ENCODE measurements at places on chromosomes 4 and X.

- no peak for DNase-seq
Observed at GRCh38 chr4:120319046-120319767, 252.6 kb upstream of the MAD2L1 start.

DNA sequence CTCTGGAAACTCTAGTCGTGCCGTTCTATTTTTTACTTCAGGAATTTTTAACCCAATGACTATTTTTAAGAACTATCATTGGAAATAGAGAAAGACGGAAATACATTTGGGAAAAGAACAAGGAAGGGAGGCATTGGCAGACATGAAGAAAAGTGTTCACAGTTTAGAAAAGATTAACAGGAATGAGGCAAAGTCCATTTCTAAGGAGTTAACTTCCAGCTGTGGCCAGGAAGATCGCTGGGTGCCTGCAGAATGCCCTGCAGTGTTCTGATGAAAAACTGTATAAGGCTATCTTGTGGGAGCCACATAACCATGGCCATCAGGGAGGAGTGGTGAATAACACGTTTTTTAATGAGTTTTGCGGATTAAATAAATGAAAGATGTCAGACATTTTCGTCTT is 150.6 kb upstream of the VCX3A start:
- DNase-seq = no peak

DNA sequence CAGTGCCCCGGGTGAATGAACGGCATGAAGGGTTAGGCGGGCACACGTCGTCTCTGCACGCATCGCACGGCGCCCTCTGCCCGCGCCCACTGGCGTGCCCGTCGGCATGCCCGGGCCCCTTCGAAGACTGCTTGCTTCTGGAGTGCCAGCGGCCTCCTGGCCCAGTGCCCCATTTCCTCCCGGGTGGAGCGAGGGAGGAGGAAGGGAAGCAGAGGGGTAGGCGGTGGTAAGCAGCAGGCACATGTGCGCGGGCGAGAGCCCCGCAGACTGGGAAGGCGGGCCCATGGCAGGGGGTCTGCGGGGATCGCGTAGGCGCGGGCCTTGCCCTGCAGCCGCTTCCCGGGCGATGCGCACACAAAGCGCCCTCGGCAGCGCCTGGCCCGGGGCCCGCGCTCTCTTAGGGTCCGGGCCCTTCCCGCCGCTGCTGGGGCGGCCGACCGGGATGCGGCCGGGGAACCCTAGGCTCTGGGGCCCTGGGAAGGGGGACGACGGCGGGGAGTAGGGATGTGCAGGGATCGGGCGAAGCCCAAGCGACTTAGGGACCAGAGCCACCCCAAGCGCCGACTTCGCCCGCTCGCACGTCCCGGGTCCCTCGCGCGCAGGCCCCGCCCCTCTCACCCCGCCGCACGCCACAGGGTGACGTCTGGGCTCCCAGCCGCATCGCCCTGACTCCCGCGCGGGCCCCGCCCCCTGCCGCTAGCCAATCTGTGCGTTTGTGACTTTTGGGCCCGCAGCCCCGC is 866 bp upstream of the EMD start:
- DNase-seq = no peak

- DNase-seq = peak; percentile 6
Observed at GRCh38 chrX:129726307-129727111, 12.3 kb upstream of the XPNPEP2 start.

- peak; percentile 29 for DNase-seq
Observed at GRCh38 chrX:42778096-42778495, at the start of gene PPP1R2C. Gene PPP1R2C (minus strand): TSS chrX:42778163. CDS start chrX:42778079, 84 bp downstream.

DNA sequence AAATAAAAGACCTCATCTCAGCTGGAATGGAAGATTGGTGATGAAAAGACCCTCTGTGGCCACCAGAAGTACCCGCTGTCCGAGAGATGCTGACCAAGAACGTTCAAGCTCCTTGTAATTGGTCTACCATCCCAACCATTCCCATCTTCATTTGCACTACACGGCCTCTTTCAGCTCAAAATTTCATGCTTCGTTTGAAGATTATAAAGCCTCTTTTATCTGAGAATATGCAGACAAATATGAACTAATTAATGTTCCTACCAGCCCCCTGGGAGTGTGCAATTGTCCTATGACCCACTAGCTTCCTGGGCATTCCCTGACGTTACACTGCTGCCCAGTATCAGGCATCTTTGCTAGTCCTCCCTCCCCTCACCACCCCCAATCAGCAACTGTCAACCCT is 583.7 kb downstream of the MID1IP1 start:
- DNase-seq = no peak

GRCh38 chrX:53188763-53189162 is 36.2 kb downstream of the KDM5C start:
- DNase-seq = no peak

GRCh38 chr4:38672397-38673129 is 8.6 kb downstream of the KLF3 start:
- no peak for DNase-seq

DNA sequence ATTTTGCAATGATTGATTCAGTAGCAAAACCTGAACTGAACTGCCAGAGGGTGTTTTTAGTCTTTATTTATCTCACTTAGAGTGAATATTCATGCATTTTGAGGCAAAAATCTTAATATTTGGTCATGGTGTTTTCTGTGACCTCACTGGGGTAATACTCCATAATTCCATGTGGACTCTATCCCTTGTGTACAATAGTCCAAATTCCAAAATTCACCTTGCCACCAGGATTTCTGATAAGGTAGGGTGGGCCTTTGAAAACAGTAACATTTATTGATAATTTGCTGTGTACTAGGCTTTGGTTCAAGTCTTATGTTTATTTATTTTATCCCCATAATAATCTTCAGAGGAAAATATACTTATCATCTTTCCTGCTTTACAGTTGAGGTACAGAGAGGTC is 68.4 kb upstream of the PDE5A start:
- DNase-seq = no peak

GRCh38 chrX:40166582-40166981 is 68.8 kb upstream of the BCOR start:
- DNase-seq = no peak

DNA sequence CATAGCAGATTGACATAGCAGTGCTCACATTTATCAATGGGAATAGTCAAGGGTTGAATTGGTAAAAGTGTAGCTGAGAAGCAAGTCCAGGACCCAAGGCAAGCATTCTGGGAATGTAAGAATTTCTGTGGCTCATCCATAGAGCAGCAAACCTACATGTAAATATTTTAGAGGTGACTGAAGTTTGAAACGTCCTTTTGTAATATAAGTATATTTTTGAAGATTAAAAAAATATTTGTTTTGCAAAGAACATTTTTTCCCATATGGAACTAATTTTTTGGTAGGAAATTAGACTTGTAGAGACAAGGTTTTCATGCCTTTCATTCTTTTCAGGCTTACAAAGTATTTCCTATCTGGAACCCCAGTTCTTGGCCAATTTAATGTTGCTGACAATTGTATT is 104.0 kb downstream of the TEX13A start:
- DNase-seq = no peak

DNA sequence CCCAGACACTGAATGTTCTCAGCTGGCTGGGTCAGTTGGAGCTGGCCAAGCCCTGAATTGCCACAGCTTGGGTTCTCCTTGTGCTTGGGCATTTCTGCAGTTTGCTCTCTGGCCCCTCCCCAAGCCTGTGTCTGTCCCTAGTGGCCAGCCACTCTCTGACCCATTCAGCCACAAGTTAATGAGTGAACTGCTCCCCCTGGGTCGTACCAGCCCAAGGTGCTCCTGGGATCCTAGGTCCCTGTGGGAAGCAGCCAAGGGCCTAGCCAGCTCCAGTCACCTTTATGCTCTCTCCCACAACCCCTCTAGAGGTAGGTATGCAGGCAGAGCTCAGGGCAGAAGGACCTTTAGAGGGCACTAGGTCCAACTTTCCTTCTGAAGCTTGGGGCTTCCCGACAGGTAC is 51.5 kb downstream of the STARD8 start:
- DNase-seq = no peak

DNA sequence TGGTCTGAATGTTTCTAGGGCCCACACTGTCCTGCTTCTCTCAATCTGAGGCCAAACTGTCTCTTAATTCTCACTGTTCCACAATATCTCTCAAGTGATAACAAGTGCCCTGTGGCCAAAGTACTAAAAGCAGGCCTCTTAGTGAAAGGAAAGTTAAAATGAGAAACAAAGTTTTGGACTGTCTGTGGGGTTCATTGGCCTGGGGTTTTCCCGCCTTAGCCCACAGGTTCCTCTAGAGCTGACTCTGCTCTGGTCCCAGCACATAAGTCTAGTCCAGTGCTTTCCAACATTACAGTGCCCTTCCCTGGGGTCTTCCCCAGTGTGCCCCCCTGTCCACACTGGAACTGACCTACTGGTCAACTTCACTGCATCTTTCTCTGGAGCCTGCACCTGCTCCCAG is 6.3 kb downstream of the MAGEB1 start:
- DNase-seq = no peak

DNA sequence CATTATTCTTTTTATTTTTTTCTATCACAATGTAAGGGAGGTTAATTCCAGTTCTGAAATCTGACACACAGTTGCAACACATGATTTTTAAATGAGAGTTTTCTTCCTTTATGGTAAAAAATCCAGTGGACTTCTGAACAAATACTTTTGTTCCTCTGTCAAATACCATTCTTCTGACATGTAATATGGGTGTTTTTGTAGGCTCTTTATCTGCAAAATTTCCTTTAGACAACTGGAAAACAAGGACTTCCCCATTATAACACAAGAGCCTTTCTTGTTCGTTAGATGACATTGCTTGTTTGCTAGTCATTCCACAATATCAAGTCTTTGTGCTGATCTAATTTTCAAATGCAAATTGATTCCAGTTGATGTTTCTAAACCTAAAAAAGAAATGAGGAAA is 7.7 kb downstream of the FANCB start:
- no peak for DNase-seq

GRCh38 chr4:71980976-71981375 is 50.8 kb upstream of the NPFFR2 start:
- no peak for DNase-seq

DNA sequence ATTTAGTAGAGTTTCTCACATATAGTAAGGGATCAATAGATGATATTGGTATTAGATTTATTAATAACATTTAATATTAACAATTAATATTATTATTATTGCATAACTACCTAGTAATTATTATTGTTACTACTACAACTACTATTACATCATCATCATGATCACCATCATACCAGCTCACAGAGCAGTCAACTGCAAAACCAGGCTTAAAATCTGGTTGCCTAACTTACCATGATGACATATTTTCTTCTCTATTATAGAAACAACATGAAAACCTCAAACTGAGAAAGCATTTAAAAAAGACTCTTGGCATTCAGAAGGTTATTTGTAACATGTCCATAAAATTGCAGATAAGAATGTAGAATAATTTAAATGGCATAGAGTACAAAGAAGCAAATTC is 247.0 kb upstream of the TTC29 start:
- no peak for DNase-seq

- DNase-seq = no peak
Observed at GRCh38 chrX:134794692-134795091, 136.4 kb upstream of the PLAC1 start.

- no peak for DNase-seq
Observed at GRCh38 chr4:15506464-15506863, 36.8 kb downstream of the CC2D2A start.

GRCh38 chrX:53047228-53047627 is 1.4 kb upstream of the GPR173 start:
- no peak for DNase-seq

GRCh38 chr4:117777721-117778120 is 256.6 kb upstream of the NDST3 start:
- no peak for DNase-seq

DNA sequence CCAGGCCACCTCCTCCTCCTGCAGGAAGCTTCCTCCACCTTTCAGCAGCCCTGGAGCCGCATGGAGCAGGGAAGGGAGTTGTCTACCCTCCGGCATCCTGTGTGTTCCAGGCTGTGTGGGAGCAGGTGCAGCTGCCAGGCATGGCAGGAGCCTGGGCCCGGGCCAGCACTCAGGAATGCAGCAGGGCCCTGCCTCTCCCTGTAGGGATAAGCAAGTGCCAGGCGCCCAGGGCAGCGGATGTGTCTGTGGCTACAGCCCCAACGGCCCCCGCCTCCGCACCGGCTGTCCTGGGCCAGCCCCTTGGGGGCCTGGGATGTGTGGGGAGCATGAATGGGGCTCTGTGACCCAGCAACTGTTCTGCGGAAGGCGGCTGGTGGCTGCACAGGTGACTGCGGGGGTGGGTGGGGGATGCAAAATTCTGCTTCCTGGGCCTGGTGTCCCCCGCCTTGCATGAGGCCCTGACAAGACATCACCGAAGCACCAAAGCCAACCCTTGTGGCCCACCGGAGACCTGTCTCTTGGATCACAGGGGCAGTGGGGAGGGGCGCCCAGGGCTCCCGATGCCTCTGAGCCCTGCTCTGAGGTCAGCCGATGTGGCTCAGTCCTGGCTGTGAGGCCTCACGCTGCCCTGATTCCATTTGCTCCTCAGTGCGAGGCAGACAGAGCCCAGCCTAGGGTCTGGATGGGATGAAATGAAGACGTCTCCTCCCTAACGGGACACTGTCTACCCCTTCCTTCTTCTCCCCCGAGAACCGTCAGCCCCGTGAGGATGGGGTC is 1.4 kb upstream of the DOK7 start:
- DNase-seq = no peak

GRCh38 chrX:125205133-125205917 is 114.3 kb upstream of the TEX13C start:
- no peak for DNase-seq

DNA sequence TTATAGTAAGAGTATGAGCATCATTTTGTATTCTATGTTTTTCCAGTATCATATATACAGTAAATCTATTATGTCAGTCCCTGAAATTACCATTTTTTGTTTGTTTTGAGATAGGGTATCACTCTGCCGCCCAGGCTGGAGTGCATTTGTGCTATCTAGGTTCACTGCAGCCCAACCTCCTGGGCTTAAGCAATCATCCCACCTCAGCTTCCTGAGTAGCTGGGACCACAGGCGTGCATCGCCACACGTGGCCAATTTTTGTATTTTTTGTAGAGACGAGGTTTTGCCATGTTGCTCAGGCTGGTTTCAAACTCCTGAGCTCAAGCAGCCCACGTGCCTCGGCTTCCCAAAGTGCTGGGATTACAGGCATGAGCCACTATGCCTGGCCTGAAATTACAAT is 85.6 kb downstream of the ZNF330 start:
- DNase-seq = no peak

GRCh38 chr4:83281307-83281706 is 3.3 kb downstream of the COQ2 start:
- no peak for DNase-seq

GRCh38 chr4:20687864-20688263 is 12.4 kb upstream of the PACRGL start:
- no peak for DNase-seq

- DNase-seq = no peak
Observed at GRCh38 chrX:8190341-8190830, 19.3 kb upstream of the VCX2 start.

DNA sequence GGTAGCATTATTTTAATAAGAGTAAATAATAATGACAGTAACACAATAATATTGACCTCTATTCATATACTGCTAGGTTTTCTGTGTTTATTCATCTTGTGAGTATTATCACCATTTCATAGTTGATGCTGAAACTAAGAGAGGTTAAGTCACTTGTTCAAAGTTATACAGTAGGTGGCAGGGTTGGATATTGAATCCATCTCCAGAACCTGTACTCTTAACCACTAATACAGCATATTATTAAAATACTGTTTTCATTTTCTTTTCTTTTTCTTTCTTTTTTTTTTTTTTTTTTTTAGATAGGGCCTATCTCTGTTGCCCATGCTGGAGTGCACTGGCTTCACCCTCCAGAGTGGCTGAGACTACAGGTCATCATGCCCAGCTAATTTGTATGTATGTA is 7.1 kb upstream of the ELF2 start:
- no peak for DNase-seq

GRCh38 chrX:125678258-125678657 is 358.6 kb downstream of the TEX13C start:
- DNase-seq = no peak

GRCh38 chr4:48222491-48222890 is 47.1 kb downstream of the TEC start:
- DNase-seq = no peak

All from activated T-helper 1 cell treated with anti-CD3 and anti-CD28 coated beads, Interleukin-2, amount 50 U/mL, for 16 hours (primary cell).